ENCODE measurements at places on chromosomes 4 and X. TPM values are rescaled to one million over a fixed set of nuclear protein-coding genes. Genes with fewer than 3 reads are reported as not detected.

XAGE1B gene
- not detected for polyA plus RNA-seq

XAGE2 gene
- polyA plus RNA-seq, result not detected

GRID2 gene
- polyA plus RNA-seq, result 3.4 TPM

ZMAT1 gene
- 27.5 TPM for polyA plus RNA-seq

SCARB2 gene
- polyA plus RNA-seq, result 220 TPM

FRMPD4 gene
- 0.11 TPM for polyA plus RNA-seq

APBB2 gene
- 101 TPM for polyA plus RNA-seq

ADGRG4 gene
- polyA plus RNA-seq, result not detected

BEND2 gene
- 0.10 TPM for polyA plus RNA-seq

GAGE12E gene
- not detected for polyA plus RNA-seq

PDGFRA gene
- 294 TPM for polyA plus RNA-seq

PDS5A gene
- polyA plus RNA-seq, result 54.4 TPM

TXK gene
- polyA plus RNA-seq, result 3.3 TPM

MAGEA9B gene
- not detected for polyA plus RNA-seq

CPLX1 gene
- 3.2 TPM for polyA plus RNA-seq

CLCN4 gene
- 6.2 TPM for polyA plus RNA-seq

XIAP gene
- polyA plus RNA-seq, result 41.1 TPM

MAD2L1 gene
- polyA plus RNA-seq, result 35.6 TPM

TMPRSS11F gene
- not detected for polyA plus RNA-seq

HSFX2 gene
- polyA plus RNA-seq, result not detected

NSUN7 gene
- polyA plus RNA-seq, result 15.9 TPM

SPANXN4 gene
- polyA plus RNA-seq, result not detected

DCX gene
- polyA plus RNA-seq, result 0.67 TPM

RAI2 gene
- polyA plus RNA-seq, result 12.1 TPM

PDLIM3 gene
- 3.7 TPM for polyA plus RNA-seq

VCX3B gene
- 0.72 TPM for polyA plus RNA-seq

BCAP31 gene
- polyA plus RNA-seq, result 172 TPM

ARMCX6 gene
- 83.7 TPM for polyA plus RNA-seq

HTN1 gene
- not detected for polyA plus RNA-seq

TCEAL6 gene
- 0.12 TPM for polyA plus RNA-seq

GPC4 gene
- 25.0 TPM for polyA plus RNA-seq

DDX53 gene
- not detected for polyA plus RNA-seq

SMC1A gene
- 113 TPM for polyA plus RNA-seq

PNMA6A gene
- polyA plus RNA-seq, result 6.5 TPM

TRAM1L1 gene
- 10.2 TPM for polyA plus RNA-seq

POLN gene
- polyA plus RNA-seq, result 2.3 TPM

TMEM175 gene
- 25.6 TPM for polyA plus RNA-seq

VSIG4 gene
- polyA plus RNA-seq, result 30.0 TPM

FAM47E gene
- polyA plus RNA-seq, result 11.1 TPM

OPHN1 gene
- polyA plus RNA-seq, result 8.6 TPM

ASB12 gene
- polyA plus RNA-seq, result 0.59 TPM

DDIT4L gene
- 2.7 TPM for polyA plus RNA-seq

ABLIM2 gene
- 5.7 TPM for polyA plus RNA-seq

OCIAD2 gene
- polyA plus RNA-seq, result 68.4 TPM

NPNT gene
- polyA plus RNA-seq, result 198 TPM

SHROOM4 gene
- polyA plus RNA-seq, result 17.6 TPM

CYTL1 gene
- 6.6 TPM for polyA plus RNA-seq

MAB21L2 gene
- polyA plus RNA-seq, result not detected

All from left renal pelvis (tissue), 4 donors.